Gastrocnemius medialis (tissue), 4 donors: ENCODE measurements at places on chromosomes 7 and 10. TPM values are rescaled to one million over a fixed set of nuclear protein-coding genes. Genes with fewer than 3 reads are reported as not detected.
A peak's percentile ranks its signal among the peaks of the same experiment; 100 is the strongest.

The PHF14 gene
- total RNA-seq: 9.8 TPM

- no peak for DNase-seq
Measured at GRCh38 chr7:78924581-78924980, 528.9 kb downstream of the MAGI2 start.

The ZNRF2 gene
- total RNA-seq: 9.6 TPM

The TCAF2 gene
- total RNA-seq: 2.1 TPM

GRCh38 chr7:24877790-24878311 lies 102.1 kb downstream of the OSBPL3 start:
- DNase-seq: peak; percentile 5

The PRKRIP1 gene
- total RNA-seq: 6.1 TPM

DNA sequence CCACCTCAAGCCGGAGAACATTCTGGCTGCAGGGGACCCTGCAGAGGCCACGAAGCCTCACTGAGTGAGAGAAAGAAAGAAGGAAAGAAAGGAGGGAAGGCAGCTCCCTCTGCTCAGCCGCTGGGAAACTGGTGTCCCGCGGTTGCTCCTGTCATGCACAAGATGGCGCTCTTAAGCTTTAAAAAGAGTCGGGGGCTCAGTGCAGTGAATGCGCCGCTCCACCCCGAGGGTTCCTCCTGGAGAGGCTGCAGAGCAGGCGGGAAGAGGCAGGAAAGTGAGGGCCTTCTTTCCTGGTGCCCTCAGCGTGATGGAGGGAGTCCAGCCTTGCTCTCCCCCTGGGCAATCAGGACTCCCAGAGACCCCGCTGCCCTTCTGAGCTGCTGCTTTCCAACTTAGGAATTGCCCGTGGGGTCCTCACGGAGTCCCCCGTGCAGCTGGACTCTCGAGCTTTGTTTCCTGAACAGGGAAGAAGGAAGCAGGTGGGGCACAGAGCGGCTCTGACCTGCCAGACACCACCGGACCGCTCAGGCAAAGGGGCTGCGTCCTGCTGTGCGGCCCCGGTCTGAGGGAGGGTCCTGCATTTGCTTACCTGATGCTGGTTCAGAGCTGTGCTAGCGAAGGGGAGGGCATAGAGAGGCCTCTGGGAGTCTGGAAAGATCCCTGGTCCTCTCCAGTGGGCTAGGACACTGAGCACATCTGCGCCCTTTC lies 141.9 kb upstream of the MKI67 start:
- DNase-seq: no peak
